ENCODE measurements at places on chromosomes 5 and 9.

DNA sequence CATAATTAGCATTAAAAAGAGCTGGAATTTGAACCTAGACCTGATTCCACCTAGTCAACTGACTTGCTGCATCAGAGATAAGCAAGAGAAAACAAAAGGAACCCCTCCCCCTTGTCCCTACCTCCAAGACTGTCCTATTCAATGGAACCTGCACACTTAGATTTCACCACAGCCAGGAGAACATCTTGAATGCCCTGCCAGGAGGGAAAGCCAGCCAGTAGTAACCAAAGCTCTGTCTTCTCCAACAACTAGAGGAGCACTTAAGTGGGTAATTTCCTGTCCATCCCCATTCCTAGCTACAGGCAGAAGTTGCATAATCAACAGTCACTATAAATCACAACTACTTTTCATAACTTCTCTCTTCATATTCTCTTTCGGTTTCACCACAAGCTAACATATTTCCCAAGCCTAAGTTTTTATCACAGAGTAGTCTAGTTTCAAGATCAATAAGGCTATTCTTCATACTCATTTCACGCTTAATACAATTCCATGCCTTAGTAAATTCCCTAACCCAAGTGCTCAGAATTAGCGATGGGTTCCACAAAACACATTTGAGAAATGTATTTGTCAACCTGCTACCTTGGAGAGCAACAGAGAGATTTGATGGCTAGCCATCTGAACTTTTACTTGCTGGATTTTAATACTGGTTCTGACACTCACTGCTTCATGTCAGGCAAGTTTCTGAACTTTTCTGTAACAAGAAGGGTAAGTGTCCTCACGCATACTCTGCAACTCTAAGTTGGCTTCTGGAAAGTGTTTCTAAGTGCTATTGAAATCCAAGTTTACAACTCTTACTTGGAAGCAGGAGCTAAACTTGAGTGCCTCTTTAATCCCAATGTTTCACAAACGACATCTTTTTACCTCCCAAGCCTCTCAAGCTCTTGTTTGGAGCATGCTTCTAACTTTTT lies 2.0 kb downstream of the DENND1A start:
- DNase-seq: peak; percentile 92

- DNase-seq: no peak
These were observed 166.7 kb downstream of the ZDHHC21 start for GRCh38 chr9:14526504-14526903.

GRCh38 chr5:75089137-75089536 lies 36.8 kb upstream of the GCNT4 start:
- peak; percentile 6 for DNase-seq

- DNase-seq: no peak
These were observed 189.4 kb downstream of the BNC2 start for GRCh38 chr9:16680975-16681651.

- no peak for DNase-seq
These were observed 88.0 kb upstream of the FTMT start for GRCh38 chr5:121763665-121764064.

GRCh38 chr9:126275386-126276001 lies 51.1 kb upstream of the MVB12B start:
- no peak for DNase-seq

DNA sequence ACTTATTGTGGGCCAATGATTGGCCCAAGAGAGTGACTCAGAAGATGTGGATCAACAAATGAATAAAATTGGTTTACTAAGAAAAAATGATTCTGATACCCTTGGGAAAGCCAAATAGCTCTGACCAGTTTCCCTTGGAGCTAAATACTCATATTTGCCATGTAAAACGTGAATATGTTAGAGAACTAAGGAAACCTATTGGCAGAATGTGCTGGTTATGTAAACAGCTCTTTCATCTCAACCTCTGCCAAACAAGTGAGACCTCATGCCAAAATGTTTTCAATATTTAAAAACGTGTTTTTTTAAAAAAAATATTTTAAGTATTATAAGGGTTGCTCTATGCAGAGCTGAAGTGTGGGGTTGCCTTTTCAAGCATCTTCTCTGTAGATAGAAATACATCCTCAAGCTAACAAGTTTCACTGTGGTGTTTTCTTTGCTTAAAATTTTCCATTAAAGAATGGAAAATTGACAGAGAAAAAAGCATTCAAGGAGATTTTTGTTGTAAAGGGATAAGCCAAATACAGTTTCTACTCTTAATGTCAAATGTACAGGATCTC lies 186.9 kb upstream of the TUT7 start:
- no peak for DNase-seq

DNA sequence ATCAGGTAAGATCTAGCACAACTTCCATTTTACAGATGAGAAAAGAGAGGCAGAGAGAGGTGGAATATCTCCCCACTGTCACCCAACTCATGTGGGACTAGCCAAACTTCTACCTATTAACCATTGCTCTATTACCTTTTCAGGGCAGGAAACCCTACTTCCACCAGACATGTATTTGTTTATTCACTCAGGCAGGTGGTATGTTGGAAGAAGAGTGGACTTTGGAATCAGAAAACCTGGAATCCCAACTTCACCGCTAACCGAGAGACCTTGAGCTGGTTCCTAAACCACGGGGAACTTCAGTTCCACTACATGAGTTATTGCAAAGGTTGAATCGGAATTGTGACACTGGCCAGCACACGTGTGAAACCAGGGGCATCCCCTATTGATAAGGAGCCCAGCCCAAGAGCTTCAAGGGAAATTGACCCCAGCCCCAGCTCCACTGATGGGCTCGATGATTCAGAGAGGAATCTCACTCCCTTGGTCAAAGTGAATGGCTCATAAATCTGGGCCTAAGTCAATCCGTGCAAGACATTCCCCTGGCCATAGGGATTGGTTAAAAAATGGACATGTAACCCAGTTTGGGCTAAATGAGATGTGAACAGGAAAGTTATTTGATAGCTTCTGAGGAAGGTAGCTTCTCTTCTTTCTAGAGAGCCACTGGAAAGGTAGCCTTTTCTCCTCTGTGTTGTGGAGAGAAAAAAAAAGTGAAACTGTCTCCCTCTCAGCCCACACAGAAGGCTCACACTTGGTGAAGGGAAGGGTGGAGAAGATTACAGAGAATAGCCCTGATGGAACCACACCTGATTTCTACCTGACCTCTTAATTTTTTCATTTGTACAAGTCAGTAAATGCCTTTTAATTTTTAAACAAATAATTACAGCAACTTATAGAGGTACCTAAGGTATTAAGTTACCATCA lies 5.5 kb upstream of the GLIS3 start:
- no peak for DNase-seq

GRCh38 chr9:2425676-2426075 lies 195.9 kb upstream of the VLDLR start:
- DNase-seq: no peak

- no peak for DNase-seq
These were observed 21.5 kb upstream of the DAB2 start for GRCh38 chr5:39446231-39446630.

GRCh38 chr5:68529581-68529980 lies 314.0 kb downstream of the PIK3R1 start:
- DNase-seq: no peak

DNA sequence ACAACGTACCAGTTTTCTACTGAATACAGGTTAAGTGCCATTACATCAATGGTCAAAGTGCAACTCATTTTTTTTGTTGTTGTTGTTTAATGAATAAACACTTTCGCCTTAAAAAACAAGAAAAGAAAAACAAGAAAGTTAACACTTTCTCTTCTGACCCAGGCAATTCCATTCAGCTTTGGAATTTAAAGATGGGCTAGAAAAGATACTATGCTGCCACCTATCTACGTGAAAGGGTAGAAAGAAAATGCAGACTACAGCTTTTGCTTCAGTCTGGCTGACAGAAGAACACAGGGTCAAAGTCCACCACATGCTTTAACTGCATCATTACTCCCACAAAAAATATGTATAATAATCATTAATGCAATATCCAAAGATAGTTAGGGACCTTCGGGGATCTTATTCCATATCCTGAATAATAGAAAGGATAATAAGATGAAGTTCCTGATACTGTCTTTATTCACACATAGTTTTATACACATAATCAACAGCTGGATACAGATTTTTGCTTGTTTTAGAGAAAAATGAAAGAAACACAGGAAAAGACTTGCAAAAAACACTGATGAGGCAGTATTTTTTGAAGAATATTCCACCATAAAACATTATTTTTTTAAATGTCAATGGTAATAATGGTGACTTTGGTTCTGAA lies 40.4 kb downstream of the ZDHHC21 start:
- no peak for DNase-seq

GRCh38 chr9:95246547-95246946 lies 71.0 kb downstream of the FANCC start:
- DNase-seq: no peak
